Ecto neural progenitor cell (in vitro differentiated cells): ENCODE measurements at places on chromosomes 1 and 21.

GRCh38 chr1:89351597-89352311 is 12.1 kb upstream of the GBP6 start:
- no peak for DNase-seq

- no peak for DNase-seq
These were observed 21.0 kb upstream of the MOB3C start for GRCh38 chr1:46637444-46638083.

GRCh38 chr1:118984086-118984721 is 3.9 kb downstream of the TBX15 start:
- DNase-seq: peak; percentile 62

- no peak for DNase-seq
These were observed 140.9 kb downstream of the MIS18A start for GRCh38 chr21:32137931-32138330.

GRCh38 chr1:41850029-41850428 is 68.7 kb downstream of the HIVEP3 start:
- DNase-seq: no peak

DNA sequence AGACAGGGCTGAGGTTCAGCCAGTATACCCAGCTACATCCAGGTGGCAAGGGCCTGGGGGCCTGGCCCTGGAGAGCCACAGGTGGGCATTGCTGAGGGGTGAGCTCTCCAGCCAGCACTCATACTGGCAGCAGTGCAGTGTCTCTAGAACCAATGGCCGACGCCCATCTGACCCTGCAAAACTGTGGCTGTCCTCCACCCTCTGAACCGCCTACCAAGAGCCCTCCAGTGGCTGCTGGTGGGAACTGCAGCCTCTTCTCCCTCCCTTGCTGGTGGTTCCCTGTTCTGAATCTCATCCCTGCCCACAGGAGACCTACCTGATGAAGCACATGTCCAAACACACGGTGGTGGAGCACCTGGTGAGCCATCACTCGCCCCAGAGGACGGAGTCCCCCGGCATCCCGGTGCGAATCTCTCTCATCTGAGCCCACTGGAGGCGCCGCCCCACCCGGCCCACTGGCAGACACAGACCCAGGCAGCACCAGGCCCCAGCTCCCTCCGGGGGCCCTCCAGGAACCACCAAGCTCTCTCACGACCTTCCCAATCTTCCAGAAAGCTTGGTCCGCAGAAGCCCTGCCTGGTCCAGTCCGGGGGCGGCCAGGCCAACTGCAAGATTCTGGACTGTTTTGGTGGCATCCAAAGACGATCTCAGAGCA is 22.1 kb downstream of the A3GALT2 start:
- DNase-seq: peak; percentile 78

DNA sequence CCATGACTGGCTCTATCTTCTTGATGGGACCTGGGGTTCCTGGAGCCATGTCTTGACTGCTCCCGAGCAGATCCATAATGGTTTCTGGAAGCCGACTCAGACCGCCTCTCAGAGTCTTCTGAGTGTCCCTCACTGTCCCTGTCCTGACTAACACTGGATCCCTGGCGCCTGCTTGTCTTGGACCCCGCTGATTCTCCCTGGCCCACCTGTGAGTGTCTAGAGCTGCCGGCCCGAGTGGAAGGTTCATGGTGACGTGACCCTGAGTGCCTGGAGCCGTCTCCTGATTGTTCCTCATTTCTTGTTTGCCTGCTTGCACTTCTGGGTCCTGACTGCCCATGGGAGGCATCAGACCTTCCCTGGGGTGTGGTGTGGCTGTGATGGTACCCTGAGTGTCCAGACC is 15.1 kb downstream of the FLG start:
- no peak for DNase-seq

GRCh38 chr1:186212568-186213224 is 162.4 kb downstream of the TPR start:
- DNase-seq: peak; percentile 55

DNA sequence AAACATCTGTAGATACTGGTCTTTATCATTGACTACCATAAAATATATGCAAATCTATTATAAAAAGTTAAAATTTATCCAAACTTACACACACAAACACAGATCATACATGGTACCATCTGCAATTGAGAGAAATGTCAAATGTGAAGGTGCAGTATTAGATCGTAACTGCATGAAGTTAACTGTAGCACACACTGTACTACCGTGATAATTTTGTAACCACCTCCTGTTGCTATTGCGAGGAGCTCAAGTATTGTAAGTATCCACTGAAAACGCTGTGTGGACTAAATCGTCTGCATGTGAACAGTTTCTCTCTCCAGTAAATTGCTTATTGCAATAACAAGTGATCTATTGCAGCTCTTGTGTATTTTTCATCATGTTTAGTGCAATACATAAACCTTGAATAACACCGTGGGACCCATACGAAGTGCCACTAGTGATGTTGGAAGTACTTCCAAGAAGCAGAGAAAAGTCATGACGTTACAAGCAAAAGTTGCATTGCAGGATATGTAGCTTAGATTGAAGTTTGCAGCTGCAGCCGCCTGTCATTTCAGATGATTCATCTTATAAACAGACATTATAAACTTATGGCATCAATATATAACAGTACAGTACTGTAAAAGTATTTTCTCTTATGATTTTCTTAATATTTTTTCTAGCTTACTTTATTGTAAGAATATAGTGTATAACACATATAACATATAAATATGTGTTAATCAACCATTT is 172.9 kb downstream of the SDCCAG8 start:
- DNase-seq: no peak

DNA sequence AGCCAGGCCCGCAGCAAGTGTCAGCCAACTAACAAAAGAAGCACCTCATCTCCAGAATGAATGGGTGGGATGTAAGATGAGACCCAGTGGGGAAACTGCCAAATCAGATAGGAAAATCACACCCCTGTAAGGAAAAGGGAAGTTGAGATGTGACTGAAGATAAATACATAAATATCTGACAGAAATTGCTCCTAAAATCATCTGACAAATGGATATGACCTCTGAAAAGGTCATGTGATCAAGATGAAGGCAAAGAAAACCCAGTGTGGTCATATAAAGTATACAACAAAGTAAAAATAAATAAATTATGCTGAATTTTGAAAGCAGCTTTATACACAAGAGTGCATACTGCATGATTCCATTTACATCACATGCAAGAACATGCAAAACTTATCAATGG is 12.7 kb downstream of the SIPA1L2 start:
- DNase-seq: no peak

GRCh38 chr1:245477941-245478340 is 323.2 kb downstream of the KIF26B start:
- no peak for DNase-seq

- no peak for DNase-seq
These were observed 26.6 kb downstream of the FAM89A start for GRCh38 chr1:231013391-231014015.

- DNase-seq: no peak
These were observed 141.8 kb downstream of the TTLL7 start for GRCh38 chr1:83857103-83857502.

GRCh38 chr1:235100194-235100772 is 28.4 kb downstream of the TOMM20 start:
- peak; percentile 52 for DNase-seq

DNA sequence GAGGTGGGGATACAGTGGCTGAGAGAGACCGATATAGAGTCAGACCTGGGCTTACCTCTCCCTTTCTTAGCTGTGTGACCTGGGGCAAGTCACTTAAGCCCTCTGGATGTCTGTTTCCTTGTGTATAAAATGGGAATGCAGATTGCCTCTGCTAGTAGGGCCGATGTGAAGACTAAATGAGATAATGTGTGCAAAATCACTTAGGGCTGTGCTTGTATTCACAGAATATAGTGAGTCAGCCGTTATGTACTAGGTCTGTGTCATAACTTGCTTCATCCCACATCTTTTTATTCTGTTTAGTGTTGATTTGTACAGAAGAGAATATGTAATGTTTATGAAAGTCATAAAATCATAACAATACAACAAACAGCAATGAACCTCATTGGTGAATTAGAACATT is 56.0 kb downstream of the PTPRU start:
- DNase-seq: no peak

DNA sequence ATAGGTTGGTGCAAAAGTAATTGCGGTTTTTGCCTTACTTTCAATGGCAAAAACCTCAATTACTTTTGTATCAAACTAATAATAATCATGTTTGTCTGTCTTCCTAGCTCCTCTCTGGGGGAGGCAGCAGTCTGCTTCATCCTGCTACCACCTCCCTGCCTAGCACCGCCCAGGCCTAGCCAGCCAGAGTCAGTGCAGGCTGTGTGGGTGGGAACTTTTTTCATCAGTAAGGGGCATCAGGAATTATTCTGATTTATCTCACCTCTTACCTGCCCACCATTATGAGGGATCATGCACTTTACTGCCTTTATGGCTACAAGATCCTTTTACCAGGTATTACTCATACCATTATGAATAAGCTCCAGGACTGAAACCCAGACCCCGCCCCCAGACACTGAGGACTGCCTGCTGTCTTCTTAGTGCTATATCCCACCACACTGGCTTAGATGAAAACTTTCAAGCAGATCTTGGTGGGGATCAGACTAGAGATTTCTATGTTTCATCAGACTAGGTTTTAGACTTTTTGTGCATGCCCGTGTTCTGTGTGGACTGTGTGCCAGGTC is 116.4 kb downstream of the PBX1 start:
- DNase-seq: no peak

DNA sequence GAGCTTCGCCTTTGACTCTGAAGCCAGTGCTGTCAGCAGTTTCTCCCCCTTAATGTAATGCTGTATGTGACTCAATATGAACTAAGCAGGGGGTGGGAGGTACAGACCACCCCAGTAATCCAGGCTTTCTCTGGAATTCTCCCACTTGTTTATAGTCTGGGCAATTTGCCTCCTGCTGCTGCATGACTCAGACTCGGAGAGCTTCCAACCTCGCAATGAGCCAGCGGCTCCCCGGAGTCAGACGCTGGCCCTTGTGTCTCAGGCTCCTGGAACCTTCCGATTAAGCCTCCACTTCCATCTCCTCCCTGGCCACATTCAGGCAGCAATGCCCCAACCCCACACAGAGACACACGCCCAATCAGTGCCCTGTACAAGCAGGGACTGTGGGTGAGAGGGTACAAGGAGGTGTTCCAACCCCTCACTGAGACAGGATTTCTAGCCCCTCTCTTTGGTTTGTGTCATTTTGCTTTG is 471.7 kb upstream of the VAMP3 start:
- peak; percentile 47 for DNase-seq
